ENCODE measurements at places on chromosomes 16 and 17. TPM values are rescaled to one million over a fixed set of nuclear protein-coding genes. Genes with fewer than 3 reads are reported as not detected.

DNA sequence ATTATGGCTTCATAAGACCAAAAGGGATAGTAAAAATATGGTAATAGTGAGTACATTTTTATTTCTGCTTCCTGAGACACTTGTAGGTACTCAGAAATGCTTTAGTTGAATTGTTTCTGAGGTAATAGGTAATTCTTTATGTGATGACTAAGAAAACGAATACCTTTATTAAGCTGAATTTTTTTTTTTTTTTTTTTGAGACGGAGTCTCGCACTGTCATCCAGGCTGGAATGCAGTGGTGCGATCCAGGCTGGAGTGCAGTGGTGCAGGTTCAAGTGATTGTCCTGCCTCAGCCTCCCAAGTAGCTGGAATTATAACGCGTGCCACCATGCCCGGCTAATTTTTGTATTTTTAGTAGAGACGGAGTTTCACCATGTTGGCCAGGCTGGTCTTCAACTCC is 1.9 kb downstream of the RAD51C start:
- no peak for DNase-seq

CRHR1 gene
- total RNA-seq, result not detected

DNA sequence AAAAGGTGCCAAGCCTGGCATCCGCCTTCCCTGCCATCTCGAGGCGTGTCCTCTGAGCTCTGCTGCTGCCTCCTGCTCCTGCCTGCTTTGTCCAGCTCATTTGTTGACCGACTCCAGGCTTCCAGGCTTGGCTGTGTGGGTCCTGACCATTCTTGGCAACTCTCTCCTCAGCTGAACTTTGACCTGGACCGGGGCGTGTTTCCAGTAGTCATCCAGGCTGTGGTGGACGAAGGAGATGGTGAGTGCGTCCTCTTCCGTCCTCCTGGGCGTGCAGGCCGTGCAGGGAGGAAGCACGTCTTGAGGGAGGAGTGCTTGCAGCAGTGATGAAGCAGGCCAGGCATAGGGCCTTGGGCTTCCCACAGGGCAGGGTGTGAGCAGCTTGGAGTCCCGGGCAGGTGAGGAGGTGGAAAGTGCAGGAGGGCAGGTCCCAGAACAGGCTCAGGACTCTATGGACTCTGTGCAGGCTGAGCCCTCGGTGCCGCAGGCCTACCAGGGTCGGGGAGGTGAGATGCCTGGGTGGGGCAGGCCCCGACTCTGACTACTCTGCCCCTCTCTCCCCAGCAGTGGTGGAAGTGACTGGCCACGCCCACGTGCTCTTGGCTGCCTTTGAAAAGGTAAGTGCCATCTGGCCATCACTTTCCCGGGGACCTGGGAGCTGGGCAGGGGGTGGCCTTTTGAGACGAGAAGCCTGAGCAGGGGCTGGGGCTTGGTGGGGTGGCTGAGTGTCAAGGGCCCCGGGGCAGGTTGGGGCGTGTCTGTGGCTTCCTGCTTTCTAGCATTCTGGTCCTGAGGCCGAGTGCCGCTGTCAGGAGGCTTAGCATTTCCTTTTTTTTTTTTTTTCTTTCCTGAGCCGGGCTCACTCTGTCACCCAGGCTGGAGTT is 28.6 kb upstream of the NUDT16L1 start:
- DNase-seq, result peak; percentile 76

ENPP7 gene
- not detected for total RNA-seq

GRCh38 chr17:44137891-44138709 is 3.6 kb upstream of the HROB start:
- peak; percentile 72 for DNase-seq

DNA sequence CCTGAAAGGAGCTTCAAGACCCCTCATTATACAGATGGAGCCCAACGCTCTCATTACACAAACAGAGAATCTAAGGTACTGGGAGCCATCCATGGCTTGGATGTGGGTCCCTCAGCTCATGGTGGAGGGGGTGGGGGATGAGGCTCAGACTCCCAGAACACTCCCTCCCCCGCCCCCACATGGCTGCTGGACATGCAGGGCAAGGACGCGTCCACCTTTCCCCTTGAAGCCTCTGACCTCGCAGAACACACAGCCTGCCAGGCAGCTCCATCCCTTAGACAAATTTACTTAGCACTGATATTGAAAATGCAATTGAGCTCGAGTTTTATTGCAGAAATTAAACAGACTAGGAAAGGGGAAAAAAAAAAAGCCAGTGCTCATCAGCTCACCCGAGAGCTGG is 203.9 kb downstream of the ZNF423 start:
- DNase-seq, result no peak

DNA sequence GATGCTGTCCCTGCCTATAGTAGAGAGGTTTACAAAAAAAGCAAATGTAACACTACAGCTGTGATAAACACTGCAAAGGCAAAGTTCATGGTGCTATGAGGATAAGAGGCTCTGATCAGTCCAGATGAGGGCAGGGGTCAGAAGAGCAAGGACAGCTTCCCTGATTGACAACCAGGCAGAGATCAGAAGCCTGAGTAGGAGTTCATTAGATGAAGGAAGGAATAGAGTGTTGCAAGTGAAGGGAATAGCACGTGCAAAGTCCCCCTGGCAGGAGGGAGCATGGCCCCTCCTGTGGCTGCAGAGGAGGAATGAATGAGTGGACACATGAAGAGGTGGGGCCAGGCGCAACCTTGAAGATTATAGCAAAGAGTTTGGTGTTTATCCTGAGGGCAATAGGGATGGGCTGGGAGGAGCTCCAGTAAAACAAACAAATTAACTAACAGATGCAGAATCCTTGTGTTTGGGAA is 208.4 kb upstream of the IRX5 start:
- DNase-seq, result no peak

GRCh38 chr16:48632137-48632774 is 22.3 kb upstream of the N4BP1 start:
- DNase-seq, result no peak

KRTAP9-2 gene
- not detected for total RNA-seq

- DNase-seq, result no peak
Observed at GRCh38 chr16:63737633-63738032, 1384.2 kb downstream of the CDH11 start.
